KG1 (cell line): ENCODE measurements at places on chromosomes 3 and 15.

DNA sequence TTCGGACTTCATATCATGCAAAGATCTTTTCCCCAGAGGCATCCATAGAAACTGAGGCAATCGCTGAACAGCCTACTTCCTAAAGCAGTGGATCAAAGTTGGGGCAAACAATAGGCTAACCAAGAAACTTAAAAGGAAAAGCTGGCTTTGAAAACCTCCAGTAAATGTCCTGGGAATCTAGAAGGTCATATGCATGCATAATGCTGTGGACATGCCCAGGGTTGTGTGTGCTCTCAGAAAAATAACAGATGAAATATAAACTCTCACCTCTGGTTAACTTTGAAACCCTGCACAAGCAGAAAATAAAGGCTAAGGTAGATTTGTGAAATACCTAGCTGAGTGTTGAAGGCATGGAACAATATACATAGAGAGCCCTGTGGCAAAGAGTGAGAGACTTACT is 96.3 kb downstream of the MYO9A start:
- no peak for DNase-seq

GRCh38 chr3:172355836-172356235 is 92.4 kb downstream of the GHSR start:
- no peak for DNase-seq

DNA sequence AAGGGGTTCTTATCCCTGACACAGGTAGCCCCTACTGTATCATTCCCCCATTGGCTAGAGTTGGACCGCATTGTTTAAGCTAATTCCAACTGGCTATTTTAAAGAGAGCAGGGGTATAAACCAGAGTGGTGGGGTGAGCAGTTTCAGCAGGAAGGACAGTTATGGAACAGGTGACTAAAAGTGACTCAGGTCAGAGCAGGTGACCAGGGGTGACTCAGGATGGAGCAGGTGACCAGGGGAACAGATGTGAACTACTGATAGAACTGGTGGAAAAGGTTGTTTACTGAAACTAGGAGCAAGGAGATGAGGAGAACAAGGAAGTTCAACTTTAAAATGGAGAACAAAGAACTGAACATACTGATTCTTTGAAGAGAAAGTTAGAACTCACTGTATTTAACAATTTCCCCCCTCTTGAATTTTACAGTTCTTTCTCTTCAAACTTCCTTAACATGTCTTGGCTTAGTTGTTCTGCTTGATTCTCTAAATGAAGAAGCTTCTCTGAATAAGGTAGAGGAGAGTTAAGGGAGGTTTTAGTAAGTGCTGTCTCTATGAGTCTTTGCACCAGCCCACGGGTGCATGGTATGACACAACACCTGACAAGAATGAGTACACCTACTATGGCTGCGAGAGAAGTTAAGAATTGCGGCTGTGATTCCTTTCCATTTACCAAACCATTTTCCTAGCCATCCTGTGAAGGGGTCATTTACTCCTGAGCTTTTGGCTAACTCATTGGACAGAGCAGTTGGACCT is 83.4 kb upstream of the WNT7A start:
- DNase-seq: no peak

DNA sequence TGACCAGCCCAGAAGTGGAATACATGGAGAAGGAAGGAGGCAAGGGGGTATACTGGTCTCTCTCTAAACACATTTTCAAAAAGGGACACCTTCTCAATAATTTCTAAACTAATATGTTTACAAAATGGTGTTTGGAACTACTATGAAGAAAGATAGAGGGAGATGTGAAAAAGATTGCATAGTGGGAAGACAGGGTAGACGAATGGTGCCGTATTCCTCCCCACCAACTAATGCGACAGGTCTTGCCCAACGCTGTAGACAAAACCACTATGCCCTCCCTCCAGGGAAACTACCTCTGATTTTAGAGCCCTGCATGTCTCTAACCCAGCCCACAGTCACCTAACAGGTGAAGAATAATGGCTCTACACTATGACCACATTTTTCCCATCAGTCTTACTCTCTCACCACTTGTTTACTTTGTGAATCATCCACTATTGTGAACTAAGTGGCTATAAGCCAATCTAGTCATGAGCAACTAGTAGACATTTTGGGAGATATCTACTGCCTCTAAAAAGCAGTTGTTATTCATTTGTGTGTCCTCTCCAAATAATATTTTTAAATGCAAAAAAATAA is 108.2 kb upstream of the UBE2E2 start:
- no peak for DNase-seq

DNA sequence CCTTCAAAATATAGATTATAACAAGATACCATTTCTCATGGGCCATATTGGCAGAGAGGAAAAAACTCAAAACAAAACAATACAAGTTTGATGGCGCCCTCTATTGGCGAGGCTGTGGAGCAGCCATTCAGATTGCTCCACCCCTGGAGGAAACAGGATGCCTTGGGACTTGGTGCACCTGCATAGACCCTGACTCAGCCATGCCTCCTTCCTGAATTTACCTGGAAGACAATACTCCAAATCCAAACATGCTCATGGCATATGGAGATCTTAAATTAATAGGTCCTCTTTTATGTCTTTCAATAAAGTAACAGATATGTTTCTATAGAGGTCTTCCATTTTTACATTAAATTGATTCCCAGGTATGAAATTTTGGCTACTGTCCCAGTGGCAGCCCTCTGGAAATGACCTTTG is 90.0 kb downstream of the APBA2 start:
- peak; percentile 36 for DNase-seq

DNA sequence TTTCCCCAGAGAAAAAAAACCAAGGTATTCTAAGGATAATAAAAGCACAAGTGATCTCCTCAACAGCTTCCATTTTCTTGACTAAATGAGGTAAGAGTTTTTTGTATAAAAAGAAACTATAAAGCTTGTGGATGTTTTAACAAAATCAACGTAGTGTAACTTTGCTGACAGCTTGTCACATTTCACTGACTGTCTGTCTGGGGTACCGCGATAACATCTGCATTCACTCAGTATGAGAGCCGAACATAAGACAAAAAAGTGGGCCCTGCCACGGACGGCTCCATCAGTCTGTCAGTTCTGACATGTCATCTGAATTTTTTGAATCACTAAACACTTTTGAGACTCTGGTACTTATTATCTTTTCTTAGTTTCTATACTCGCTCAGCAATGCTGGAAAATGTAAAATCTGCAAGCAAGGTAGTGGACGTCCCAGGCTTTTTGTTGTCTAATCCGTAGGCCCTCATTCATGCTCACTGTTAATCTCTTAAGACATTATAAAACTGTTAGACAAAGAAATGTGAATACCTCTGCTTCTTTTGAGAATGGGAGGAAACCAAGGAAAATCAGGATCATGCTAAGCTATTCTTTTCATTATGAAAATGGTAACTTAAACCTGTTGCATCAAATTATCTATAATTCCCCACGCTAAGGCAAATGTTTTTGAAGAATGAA is 307.1 kb downstream of the MECOM start:
- DNase-seq: no peak

- no peak for DNase-seq
Observed at GRCh38 chr15:45589256-45589655, 2.1 kb downstream of the BLOC1S6 start.

DNA sequence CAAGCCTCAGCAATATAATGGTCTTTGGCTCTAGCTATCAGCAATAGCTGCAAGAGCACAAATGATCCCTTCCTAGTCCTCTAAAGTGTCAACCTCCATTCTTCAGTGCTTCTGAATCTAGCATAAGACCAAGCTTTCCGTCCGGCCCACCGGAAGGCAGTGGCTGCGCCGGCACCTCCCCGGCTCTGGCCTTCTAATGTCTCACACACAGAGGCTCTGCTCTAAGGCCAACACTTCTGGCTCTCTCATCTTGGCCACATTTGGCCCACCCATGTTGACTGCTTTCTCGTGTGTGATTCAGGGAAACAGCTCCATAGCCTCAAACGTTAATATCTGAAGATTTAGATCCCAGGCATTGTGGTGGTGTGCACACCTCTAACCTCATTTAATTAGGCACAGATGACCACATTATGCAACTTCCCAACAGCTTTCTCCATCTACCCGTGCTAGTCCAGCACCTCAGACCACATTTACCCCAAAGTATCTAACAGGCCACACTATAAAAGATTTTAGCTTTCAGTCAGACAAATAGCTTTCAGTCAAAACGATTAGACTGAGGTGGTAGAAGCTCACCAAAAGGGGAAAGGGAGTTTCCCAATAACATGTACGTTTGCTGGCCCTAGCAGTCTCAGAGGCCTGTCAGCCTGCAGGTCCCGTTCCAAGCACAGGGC is 19.3 kb downstream of the SLC51A start:
- no peak for DNase-seq

DNA sequence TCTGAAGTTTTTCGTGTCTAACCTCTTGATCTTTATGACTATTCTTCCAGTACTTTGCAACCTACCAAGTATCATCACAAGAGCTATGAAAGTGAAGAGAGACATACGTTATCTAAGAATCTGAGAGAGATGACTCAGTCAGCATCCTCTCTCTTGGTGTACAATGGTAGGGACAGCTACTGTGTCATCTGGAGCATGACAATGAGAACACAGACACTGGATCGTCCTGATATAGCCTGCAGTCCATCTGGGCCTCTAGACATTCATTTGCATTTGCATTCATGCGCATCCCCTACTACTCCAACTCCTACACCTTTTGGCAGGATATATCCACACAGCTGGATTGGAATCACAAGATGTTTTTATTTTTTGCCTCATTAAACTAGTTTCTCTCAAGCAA is 115.2 kb downstream of the PEX5L start:
- DNase-seq: no peak

DNA sequence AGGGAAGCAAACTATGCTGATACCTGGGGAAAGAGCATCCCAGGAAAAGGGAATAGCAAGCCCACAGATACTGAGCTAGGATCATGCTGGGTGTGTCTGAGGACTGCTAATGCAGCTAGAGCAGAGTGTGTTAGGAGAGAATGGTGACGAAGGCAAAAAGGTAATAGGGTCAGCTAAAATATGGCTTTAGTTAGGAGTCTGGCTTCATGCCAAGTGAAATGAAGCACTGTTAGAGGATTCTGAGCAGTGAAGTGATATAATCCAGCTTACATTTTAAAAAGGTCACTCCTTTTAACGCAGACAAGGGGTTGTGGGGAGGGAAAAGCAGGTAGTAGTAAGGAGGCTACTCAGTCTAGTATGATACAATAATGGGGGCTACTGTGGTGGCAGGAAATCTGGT is 30.4 kb downstream of the SECISBP2L start:
- DNase-seq: no peak

DNA sequence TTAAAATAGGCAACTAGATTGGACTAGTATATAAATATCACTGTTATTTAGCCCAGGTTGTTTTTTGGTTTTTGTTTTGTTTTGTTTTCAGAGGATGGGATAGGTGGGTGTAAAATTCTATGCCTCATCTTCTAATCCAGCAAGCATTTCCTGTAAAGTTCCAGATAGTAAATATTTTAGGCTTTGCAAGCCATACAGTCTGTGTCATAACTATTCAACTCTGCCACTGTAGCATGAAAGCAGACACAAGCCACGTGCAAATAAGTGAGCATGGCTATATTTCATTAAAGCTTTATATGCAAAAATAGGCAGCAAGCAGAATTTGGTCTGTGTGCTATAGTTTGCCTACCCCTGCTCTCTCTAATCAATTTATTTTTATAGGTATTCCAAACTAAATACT is 657.3 kb upstream of the TGFBR2 start:
- no peak for DNase-seq

DNA sequence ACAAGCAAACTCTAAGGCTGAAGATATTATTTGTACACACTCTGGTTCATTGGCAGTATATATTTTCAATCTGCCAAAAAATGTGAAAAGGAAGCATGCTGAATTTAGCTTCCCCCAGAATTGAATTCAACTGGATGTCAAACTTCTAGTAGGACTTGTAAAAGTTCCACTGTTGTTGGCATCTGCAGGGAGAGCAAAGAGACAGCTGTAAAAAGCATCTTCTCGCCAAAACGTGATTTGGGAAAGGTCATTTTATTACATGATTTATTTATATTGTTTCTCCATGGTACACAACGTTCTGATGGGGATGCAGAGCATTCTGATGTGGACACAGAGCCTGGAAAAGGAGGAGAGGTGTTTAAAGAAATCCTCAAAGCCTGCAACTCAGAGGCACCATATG is 196.7 kb upstream of the ADAMTS9 start:
- DNase-seq: no peak

DNA sequence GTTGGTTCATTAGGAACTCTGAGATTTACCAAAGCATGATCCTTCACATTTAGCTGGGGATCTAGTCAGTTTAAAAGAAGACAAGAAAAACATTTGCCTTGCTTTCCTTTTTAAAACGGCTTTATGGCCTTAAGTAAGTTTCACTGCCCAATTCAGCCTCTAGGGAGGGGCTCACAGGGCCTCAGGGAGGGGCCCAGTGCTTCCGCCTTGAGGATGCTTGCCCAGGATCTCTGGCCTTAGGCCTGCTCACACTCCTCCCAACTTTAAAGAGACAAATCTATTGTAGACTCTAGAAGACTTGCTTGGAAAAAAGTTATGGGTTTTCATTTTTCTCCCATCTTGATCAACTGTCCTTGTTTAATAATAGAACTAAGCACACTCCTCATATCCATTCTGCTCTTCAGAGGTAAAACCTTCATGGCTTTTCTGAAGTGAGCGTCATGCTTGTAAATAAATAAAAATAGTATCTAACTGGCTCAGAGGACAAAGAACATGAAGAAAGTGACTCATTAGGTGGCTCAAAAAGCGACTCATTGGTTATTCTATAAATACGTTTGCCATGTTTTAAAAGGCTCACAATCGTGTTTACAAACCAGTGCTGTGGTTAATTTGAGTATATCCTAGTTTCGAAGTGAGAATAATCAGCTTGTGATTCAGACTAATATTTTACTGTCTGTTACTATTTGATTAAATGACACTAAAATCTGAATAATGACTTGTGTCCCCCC is 13.7 kb downstream of the PDHB start:
- no peak for DNase-seq

DNA sequence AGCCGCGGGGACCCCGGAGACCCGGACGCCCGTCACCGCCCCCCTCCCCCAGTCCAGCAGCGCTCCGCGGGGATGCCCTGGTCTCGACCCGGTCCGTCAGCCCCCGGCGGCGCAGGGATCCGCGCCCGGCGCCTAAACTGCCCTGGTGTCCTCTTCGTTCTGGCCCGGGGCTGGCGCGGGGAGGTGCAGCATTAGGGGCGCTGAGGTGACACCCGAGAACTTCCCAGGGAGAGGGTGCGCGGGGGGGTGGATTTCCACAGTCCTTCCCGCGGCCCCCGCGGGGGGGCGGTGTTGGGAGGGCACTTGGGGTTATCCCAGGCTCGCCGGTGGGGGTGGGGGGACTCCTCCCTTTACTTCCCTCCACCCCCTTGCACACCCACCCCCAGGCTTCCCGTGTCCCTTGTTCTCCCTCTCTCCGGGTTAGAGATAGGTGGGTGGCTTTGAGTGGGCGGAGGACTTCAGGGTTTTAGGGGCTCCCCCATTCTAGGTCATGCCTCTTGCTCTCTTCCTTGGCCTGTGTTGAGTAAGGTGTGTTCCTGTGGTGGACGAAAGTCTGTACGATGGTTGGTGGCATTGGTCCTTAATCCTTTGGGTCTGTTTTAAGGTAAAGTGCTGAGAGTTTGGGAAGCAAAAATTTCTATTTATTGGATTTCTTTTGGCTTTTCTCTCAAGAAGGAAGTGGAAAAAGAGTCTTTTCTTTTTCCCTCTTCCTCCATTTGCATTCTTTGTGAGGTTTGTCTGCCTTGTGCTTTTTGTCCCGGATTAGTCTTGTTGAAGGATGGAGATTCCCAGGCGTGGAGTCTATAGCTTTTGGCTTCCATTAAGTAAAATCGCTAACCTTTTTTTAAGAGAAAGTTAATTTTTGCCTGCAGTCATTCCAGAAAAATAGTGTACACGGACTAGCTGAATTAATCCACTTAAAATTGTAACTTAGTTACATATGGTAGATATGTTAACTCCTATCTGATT is 811 bp downstream of the SKIL start:
- DNase-seq: no peak

- no peak for DNase-seq
Observed at GRCh38 chr3:36615861-36616260, 148.5 kb downstream of the DCLK3 start.
